SK-N-SH treated with all-trans-retinoic acid at 6 μM for 48 hours (cell line): ENCODE measurements at places on chromosomes 7 and 10.

DNA sequence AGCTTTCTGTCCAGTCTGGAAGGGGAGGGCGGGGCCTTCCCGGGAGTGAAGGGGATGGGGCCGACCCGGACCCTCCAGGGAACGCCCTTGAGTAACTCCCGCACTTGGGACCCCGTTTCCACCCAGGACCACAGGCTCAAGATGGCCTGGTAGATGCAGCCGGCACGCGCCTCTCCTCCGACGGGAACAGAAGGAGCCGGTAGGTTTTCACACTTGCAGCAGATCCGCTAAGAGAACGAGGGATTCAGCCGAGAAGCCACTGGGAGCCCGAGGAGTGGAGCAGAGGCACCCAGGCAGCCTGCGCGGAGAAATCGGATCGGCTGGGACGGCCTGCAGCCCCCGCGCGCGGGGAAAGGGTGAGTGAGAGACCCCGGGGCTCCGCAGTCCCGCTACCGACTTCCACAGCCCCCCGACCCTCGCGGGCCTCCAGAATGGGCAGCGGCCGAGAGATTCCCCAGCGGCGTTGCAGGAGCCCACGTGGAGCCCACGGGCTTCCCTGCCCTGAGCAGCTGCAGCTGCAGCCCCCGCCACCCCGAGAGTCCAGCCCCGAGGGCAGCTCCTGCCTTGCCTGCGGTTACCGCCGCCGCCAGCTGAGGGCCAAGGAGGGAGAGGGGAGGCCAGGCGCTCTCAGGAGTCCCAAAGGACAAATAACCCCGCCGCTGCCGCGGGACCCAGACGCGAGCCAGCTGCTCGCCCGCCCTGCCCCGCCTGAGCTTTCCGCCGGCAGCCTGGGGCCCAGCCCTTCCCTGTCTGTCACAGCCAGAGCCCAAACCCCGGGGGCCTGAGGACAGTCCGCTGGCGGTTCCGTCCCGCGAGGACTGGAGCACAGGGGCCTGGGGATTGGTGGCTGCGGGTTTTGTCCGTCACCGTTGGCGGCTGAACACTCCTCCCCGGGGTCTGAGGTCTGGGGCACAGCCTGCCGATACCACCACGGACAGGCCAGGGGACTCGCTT, 21.8 kb downstream of the IFT22 start:
- peak; percentile 58 for ATAC-seq

DNA sequence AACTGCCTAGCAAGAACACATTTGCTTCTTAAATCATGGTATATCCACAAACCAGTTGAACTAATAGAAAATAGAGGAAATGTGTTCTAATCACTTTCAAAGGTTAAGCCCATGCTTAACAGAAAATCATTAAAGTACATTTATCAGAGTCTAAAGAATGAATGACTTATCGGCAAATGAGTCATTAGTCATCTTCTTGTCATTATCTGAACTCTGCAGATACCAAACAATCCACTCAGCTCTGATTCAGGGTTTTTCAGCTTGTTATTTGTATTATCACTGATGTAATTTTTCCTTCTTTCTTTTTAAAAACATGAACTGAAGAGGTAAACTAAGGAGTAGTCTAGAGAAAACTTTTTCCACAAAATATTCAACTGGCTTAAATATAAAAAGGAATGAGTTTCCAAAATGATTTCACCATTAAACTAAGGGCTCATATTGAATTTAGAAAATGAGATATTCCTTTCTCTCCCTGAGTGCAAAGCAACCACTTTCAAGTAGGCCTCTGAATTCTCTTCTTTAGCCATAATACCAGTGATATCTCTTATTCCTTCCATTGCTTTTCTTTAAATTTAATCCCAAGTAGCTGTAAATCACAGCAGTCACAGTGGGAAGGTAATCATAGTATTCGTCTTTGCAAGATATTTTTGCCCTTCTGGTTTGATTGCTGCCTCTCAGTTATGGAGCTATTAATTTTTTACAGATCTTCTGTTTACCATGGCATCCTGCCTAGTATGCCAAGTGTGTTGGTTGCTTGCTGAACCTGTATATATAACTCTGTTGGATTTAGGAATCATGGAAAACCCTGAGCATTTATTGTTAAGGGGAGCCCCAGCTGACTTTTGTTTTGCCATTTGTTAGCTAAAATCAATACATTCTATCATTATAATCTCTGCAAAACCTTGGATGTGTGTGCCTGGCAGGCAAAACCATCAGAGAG, 125.1 kb downstream of the THSD7A start:
- no peak for ATAC-seq

DNA sequence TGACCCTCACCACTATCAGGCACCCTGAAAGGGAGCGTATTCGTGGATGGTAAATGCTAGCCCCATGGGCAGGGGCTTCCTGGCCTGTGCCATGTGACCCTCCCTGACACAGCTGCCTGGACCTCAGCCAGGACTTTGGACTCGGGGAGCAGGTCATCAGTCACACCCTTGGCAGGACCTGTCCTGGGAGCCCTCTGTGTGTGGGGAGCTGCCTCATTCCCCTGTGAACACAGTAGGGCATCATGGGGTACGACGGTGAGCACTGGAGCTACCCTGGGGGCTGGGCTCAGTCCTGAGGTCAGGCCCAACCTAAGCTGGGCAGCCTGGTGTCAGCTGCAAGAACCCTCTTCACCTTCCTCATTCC, 129.3 kb upstream of the FAM20C start:
- ATAC-seq, result no peak

- no peak for ATAC-seq
These were observed 38.5 kb upstream of the PSMG3 start for GRCh38 chr7:1608318-1608717.

- ATAC-seq, result peak; percentile 53
These were observed 73.3 kb downstream of the ARID5B start for GRCh38 chr10:61974601-61975390.

DNA sequence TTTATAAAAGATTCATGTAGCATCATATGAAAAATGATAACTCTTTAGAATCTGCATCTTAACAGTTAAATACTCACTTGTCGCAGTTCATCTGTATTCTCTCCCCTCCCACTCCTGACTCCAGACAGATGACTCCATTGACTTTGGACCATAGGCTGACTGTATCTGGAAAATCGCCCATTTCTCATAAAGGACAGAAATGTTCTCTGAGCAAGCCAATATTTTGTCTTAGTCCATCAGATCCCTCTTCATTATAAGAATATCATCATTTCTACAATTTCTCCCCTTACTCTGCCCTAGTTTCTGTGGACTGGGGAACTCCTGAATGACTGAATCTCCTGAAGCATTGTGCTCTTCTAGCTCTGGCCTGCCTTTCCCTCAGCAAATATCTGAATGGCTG, 125.4 kb downstream of the SEMA3D start:
- ATAC-seq, result no peak

DNA sequence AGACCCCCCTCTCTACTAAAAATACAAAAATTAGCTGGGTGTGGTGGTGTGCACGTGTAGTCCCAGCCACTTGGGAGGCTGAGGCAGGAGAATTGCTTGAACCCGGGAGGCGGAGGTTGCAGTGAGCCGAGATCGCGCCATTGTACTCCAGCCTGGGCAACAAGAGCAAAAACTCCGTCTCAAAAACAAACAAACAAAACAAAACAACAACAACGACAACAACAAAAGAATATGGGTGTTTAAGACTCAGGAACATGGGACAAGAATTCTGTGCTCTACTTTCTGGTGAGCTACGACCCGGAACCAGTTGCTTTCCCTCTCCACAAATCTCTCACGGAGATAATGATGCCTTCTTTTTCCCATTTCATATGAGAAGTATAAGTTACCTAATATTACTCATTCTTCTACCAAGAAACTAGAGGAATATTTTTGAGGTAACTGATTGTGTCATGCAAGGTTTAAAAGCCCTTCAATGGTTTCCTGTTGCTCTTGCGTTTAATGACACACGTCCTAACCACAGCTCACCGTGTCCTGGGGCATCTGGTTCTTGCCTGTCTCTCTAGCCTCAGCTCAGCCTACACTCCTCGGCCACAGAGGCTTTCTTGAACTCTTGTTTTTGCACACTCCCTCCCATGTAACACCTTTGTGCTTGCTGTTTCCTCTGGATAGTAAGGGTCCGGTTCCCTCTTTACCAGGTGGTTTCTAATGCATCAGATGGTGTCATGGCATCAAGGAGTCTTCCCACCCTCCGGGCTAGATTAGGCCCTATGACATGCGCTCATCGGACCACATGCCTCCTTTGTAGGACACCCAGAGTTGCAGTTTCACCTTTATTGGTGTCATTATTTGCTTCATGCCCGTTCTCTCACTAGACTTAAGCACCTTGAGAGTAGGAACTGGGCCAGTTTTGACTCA, 67.5 kb downstream of the PFKFB3 start:
- no peak for ATAC-seq

- peak; percentile 92 for ATAC-seq
These were observed 649.1 kb downstream of the TNS3 start for GRCh38 chr7:46932676-46933424.

GRCh38 chr10:14595526-14596182, 179.0 kb downstream of the FAM107B start:
- no peak for ATAC-seq

DNA sequence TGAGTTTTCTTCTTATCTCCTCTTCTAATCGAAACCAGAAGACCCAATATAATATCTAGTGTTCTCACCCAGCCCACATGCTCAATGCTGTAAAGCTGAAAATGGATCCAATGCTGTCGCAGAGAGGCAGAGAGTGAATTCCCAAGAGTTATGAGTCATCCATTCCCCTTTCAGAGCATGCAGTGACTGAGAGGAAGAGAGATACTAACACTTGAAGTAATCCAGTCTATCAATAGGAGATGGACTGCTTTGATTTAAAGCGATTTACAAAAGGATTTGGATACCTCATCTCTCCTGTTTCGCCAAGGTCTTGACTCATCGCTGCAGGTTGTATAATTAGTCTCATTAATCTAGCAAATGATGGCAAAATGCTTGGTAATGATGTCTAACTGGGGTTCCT, 41.5 kb upstream of the PRKCQ start:
- no peak for ATAC-seq

DNA sequence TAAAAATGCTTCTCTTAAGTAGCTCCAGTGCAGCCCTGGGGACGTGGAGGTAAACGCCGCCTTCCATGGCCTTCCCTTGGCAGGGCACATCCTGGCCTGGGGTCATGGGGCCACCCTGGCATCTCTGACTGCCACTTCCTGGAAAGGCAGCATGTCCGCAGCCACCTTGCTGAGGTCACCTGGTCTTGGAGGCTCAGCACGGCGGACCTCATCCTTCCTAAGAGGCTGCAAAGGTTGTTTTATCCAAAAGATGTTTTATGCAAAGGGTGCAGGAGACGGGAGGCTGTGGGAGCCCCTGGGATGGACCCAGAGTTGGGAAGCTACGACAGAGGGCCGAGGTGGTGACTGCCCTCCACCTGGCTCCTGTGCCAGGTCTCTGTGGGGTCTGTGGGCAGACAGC, 106.0 kb downstream of the TCERG1L start:
- no peak for ATAC-seq

DNA sequence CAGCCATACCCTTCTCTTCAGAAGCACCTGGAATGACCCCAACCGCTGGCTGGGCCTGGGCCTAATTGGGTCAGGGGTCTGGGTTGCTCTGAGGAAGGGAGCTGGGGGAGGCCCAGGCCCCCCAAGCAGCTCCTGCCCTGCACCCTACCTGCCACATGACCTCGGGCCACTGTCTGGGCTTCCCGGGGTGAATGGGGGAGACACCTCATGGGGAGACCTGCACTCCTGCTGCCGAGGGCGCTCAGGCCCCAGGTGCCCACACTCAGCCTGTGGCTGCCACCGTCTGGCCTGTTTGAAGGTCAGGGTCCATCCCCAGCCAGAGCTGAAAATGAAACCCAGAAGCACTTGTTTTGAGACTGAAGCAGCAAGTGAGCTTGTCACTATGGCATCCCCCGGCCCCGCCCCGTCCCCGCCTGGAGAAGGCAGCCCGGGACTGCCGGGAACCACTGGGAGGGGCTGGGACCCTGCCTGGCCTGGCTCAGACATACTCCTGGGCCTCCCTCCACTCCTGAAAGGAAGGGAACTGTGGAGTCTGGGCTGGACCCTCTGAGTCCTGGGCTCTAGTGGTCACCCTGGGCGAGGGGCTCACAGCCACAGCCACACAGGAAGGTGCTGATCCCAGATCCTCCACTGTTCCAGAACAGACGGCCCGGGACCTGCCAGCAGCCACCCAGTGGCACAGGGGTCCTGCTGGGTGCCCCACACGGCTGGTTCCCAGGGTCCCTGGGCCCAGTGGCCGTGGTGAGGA, 7.4 kb upstream of the MICALL2 start:
- ATAC-seq, result peak; percentile 65
